Panc1 (cell line): ENCODE measurements at places on chromosomes 12 and 14.

- DNase-seq = no peak
These were observed 38.9 kb downstream of the DAD1 start for GRCh38 chr14:22549981-22550673.

- DNase-seq = no peak
These were observed 17.9 kb upstream of the KRT86 start for GRCh38 chr12:52256584-52256935.

GRCh38 chr12:30847259-30847658 lies 79.3 kb upstream of the TSPAN11 start:
- peak; percentile 64 for DNase-seq

DNA sequence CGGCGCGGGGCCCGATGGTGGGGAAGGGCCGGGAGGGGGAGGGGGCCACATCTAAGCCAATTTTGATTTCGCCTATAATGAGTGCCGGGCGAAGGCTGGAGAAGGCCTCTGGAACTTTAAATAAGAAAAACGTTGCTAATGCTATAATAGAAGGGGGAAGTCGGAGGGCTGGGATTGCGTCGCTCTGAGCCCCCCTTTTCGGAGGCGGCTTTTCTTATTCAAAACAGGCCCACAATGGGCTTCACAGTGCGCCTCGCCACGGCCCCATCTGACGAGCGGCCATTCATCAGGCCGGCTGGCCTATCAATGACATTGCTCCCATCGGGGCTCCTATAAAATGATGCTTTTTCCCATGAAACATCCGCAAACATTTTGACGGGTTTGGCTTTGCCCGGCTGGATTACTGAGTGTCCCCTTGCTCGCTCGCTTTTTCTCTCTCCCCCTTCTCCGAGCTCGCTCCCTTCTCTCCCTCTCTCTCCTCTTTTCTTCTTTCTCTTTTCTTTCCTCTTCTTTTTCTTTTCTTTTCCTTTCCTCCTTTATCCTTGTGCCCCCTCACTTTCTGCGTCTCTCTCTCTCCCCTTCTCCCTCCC lies at the start of gene RFX4:
TSS of gene RFX4 (plus strand) at position 364 of the 590 bp plus-strand sequence. CDS start 317 bp downstream, outside the sequence.
- no peak for DNase-seq

DNA sequence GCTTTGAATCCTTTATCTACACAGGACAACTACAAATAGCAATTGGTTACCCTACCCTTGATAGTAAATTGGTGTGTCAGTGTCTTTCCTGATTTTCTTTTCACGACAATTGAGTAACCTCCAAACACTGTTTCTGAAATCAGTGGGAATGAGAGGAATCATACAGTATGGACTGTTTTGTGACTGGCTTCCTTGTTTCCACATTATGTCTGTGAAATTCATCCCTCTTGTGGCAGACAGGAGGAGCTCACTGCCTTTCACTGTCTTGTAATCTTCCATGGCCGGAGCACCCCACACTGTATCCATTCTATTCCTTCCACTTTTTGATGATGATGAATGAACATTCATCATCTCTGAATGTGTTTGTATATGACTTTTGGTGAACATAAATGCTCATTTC lies 164.0 kb upstream of the PZP start:
- DNase-seq = no peak

DNA sequence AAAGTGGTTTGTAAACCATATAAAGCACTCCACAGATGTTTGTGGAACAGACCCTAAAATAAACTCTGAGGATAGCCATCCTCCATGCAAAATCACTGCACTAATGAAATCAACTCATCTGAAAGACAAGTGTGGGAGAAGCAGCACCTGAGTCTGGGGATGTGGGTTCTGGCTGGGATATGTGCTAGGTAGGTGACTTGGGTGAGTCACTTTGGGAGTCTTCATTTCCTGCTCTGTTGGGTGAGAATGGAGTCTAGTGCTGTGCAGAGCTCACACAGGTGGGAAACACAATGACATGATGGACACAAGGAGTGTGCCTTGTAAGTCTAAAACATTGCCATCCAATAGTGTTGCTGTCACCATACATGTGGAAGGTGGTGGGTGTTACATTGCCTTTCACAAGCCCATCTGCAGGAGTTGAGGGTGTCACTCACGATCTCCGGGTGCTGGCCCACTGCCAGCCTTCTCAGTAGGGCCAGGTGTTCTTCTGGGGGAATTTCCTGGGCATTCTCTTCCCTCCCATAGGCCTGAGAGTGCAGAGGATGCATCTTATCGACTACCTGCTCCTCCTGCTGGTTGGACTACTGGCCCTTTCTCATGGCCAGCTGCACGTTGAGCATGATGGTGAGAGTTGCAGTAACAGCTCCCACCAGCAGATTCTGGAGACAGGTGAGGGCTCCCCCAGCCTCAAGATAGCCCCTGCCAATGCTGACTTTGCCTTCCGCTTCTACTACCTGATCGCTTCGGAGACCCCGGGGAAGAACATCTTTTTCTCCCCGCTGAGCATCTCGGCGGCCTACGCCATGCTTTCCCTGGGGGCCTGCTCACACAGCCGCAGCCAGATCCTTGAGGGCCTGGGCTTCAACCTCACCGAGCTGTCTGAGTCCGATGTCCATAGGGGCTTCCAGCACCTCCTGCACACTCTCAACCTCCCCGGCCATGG lies 2.0 kb downstream of the SERPINA4 start:
- no peak for DNase-seq

DNA sequence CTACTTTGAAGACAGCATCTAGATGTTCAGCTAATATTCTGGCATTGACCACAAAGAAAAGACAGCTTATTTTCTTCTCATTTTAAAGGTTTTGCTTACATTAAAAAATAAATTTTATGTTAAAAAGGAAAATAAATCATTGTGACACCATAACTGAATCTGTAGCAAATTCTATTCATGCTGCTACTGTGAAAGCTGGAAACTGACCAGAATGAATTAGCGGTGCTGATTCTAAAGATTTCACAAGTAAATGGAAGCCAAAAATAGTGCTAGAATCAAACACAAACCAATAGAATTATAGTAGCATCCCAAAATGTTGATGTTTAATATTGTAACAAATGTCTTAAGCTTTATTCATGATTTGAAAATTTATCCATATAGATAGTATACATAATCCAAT lies 850.0 kb upstream of the FBXO33 start:
- no peak for DNase-seq

DNA sequence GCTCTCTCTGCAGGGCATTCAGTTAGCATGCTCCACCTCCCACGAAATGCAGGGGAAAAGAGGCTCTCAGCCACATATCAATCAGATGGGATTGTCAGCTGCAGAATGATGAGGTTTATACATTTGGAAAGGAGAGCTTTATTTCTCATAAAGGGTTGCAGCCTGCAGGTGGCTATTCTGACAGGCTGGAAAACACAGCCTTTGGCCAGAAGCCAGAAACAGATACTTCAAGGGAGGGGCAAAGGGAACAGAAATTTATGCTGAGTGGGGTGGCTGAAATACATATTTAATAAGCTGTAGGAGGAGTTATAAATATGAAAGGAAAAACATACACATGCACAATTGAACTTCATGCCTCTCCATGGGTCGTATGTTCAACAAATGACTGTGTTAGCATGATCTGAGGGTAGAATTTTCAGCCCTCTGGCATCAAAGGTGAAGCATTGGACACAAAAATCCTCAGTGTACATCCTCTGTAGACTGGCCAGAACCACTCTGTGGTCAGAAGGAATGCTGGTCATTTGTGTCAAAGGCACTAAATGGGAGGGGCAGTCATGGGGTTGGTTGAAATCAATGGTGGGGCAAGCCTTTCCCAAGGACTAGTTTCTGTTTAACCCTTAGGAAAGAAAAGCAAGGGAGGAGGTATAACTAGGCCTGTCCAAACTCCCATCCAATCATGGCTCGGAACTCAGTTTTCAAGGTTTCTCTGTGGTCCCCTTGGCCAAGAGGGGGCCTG lies 62.4 kb downstream of the TMX1 start:
- DNase-seq = no peak
